ENCODE measurements at places on chromosomes 3 and 15.

GRCh38 chr3:178289544-178290160 is 246.6 kb upstream of the KCNMB2 start:
- DNase-seq = no peak

- no peak for DNase-seq
Observed at GRCh38 chr15:50909010-50909317, 481 bp downstream of the AP4E1 start.

GRCh38 chr3:136942803-136943202 is 15.0 kb upstream of the IL20RB start:
- no peak for DNase-seq

DNA sequence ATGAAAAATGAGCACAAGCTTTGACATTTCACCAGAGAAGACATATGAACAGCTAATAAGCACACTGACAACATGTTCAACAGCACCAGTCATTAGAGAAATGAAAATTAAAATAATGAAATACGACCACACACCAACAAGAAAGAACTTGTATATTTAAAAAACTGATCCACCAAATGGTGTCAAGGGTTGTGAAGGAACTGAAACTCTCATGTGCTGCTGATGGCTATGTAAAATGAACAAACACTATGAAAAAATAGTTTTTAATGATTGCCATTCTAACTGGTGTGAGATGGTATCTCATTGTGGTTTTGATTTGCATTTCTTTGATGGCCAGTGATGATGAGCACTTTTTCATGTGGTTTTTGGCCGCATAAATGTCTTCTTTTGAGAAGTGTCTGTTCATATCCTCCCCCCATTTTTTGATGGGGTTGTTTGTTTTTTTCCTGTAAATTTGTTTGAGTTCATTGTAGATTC is 193.8 kb downstream of the SCAPER start:
- no peak for DNase-seq

DNA sequence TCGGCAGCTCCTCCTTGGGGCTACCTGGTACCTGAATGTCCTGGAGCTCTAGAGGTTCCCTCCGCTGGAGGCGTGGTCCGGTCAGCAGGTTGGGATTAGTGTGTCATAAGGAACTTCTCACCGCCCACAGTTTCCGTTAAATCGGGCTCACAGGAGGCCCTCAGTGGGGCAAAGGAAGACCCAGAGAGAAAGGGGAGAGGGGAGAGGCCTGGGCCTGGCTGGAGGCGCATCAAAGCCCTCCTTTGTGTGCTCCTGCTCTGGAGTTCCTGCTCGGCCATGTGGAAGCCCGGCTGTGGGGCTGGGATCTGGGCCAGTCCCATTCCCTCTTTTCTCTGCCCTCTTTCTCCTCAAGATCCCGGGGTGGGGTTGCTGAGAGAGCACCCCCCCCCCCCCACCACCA is at the start of gene RLBP1:
TSS of gene RLBP1 (minus strand) at position 37 of the 400 bp plus-strand sequence. CDS start 2,604 bp downstream, outside the sequence.
- DNase-seq = no peak

DNA sequence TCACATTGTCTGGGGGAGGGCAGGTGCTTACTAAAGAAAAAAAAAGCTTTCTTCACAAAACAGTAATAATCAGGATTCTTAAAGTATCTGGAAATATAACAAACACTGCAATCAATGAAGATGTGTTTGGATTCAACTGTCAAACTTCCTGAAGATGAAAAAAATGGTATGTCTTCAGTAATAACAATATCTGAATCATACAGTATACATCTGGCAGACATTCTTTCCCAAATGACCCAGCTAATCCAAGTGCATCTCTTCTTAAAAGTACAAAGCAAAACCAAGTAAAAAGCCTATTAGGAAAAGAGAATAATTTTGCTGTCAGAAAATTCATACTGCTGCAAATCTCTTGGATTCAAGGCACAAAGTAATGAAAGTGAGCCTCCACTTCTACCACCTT is 145.0 kb upstream of the MCTP2 start:
- no peak for DNase-seq

- no peak for DNase-seq
Observed at GRCh38 chr15:25724899-25725298, 138.2 kb downstream of the ATP10A start.

GRCh38 chr3:32411442-32411841 is 19.8 kb downstream of the CMTM7 start:
- no peak for DNase-seq

GRCh38 chr15:45121706-45122417 is 7.7 kb downstream of the DUOXA2 start:
- no peak for DNase-seq

DNA sequence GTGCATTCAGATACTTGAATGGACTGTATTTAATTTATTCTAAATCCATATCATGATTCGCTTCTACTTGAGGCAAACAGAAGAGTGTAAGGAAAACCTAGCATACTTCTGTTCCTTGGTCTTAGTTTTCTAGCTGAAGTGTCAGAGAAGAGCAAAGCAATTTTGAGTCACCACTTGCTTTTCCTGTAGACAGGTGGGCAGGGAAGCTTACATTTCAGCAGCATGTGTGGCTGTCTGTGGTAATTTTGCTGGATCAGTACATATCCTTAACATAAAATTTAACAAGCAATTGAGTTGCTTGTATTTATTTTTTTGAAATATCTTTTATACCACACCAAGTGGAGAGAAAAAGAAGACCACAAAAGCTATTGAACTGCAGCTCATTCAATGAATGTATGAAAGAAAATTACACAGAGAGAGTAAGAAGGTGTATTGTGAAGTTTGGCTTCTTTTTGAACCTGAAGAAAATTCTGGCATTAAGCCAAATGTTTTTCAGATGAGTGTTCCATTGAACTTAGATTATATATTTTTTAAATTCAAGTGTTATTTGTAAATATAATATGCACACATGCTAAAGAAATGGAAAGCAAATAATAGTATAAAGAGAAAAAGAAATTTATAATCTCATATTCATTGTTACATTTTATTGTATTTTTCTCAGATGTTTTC is 747.6 kb downstream of the NAALADL2 start:
- no peak for DNase-seq

DNA sequence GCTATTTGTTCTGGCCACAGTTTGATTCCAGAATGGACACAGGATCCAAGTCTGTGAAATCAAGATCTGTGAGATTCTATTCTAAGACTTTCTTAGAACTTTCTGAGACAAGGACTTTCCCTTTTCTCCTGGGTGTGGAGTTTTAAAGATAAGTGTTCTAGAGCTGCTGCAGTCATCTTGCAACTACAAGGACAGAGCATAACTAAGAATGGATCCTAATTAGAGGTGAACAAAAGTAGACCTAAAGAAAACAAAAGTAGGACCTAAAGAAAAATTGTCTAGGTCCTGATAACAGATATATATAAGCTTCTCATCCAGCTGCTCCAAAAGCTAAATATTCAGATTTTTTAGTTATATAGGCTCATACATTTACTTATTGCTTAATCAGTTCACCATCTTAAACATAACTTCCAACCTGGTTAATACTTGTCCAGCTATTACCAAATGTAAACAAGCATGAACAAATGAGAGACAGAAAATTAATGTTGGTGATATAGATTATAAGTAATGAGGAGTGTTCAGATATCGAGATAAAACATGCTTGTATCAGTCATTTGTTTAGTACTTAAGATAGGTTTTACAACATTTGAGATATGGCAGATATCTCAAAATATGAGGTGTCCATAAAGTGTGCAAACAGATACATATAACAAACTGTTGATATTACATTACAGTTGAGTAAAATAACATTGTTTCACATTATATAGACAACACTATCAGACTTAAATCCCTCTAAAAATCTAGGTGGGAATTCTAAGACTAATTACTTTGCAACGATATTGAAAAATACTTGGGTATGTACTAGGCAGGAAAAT is 75.1 kb downstream of the CD200 start:
- DNase-seq = no peak

- no peak for DNase-seq
Observed at GRCh38 chr15:39748276-39748675, 34.4 kb downstream of the FSIP1 start.

DNA sequence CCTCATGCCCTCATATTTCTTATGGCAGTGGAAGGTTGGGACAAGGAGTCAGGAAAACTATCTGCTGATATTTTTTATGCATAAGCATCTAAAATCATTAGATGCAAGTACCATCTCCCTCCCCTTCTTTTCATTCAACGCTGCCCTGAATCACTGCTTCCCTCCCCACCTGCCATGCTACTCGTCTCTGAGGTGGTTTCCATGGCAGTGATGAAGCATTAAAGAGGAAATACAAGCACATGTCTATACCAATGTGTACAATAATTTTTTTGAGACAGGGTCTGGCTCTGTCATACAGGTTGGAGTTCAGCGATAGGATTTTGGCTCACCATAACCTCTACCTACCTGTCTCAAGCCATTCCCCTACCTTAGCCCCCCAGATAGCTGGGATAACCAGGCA is 67.5 kb upstream of the SETMAR start:
- no peak for DNase-seq

DNA sequence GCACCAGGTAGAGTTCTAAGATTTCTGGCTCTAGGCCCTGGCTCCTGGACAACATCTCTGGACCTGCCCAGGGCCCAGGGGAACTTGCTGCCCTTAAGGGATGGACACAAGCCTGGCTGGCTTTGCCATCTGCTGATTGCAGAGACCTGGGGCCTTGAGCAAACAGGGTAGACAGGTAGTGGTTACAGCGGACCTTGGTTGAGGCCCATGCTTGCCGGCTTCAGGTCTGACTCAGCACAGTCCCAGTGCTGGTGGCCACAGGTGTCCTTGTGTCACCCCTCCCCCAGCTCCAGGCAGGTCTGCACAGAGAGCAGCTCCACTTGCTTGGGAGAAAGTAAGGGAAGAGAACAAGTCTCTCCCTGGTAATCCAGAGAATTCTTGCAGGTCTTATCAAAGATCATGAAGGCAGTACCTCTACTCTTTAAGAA is 15.9 kb upstream of the ACTL6A start:
- no peak for DNase-seq

GRCh38 chr15:52021892-52022540 is 3.0 kb downstream of the MAPK6 start:
- DNase-seq = no peak

DNA sequence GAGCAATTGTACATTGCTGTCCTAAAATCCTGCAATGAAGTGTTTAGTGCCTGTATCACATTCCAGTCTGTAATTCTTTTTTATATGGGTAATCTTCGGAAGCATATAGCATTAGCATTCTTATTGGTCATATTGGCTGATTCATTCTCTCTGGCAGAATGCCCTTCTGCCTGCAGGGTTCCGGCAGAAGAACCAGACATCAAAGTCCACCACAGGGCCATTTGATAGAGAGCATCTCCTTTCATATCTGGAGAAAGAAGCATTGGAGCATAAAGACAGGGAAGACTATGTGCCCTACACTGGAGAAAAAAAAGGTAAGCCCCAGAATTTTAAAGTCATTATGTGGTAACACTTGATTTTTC is 39.6 kb downstream of the TMOD3 start:
- no peak for DNase-seq

- DNase-seq = no peak
Observed at GRCh38 chr3:55654123-55654760, 167.1 kb upstream of the WNT5A start.

DNA sequence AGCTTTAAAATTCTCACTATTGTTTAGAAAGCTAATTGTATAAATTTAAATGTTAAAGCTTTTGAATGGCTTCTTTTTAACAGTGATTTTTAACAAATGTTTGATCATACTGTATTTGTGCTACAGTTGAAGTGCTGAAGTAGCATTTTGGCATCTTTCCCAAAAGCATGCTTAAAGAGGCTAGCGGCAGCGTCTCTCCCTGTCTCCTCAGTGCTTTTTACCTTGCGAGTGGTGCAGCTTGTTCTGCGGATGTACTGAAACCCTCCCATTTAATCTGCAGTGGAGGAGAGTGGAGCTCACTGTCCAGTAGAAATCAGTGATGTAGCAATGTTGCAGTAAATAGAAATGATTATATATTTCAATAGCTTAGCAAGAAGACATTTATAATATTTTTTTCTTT is 43.7 kb downstream of the LRRC49 start:
- DNase-seq = no peak

DNA sequence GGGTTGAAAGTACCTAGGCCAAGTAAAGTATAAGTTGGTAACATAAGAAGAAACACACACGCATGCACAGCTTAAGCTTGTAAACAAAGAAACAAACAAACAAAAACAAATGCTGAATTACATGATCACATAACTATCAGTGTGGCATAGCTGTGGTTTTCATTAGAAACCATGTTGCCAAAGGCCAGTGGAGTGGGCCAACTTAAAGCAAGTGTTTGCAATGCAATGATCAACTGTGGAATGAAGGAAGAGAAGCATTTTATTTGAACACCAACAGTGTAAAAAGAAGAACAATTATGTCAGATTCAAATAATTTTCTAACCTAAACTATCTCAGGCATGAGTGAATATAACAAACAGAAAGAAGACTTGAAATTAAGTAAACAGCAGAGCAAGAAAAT is 199.4 kb upstream of the STRIT1 start:
- DNase-seq = no peak

DNA sequence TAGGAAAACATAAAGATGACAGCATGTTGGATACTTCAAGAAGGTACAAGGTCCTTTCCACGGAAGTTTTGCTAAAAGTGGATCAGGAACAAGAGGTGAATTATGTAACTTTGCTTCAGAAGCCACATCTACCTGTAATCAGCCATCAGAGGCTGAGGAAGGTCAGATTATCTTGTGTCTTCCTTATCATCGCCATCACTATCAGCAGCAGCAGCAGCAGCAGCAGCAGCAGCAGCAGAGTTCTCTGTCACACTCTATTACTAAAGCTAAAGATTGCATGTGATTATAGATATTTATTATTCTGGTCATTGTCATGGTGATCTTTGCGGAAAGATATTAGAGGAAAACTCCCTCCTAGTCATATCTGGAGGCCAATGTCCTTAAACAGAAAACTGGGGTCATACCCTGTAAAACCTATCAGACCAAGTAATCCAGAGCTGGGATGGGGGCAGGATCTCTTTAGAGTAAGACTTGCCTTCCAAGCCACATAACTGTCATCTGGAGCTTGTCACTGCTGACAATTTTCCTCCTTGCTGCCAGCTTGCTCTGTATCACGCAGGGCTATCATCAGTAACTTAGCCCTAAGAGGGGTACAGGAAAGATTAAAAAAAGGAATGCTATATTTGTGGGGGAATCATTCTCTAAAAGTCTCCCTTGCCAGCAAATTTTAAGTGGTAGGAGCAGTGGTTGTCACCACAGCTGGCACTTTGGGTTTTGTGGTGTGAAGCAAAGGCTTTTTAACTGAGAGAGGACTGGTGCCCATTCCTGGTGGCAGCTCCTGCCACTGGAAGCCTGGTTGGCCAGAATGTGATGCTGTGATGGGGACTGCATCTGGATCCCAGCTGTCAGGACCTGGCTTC is 130.9 kb upstream of the RASGRP1 start:
- DNase-seq = no peak

GRCh38 chr3:158875700-158876099 is 73.8 kb downstream of the MFSD1 start:
- DNase-seq = no peak

- DNase-seq = no peak
Observed at GRCh38 chr3:191882289-191882688, 421.3 kb downstream of the PYDC2 start.

- DNase-seq = no peak
Observed at GRCh38 chr3:67461667-67462142, 192.7 kb downstream of the SUCLG2 start.

GRCh38 chr3:167671878-167672427 is 18.2 kb upstream of the WDR49 start:
- DNase-seq = no peak

- DNase-seq = no peak
Observed at GRCh38 chr3:129207479-129207878, 23.8 kb upstream of the CNBP start.

GRCh38 chr3:30886888-30887287 is 7.6 kb downstream of the GADL1 start:
- DNase-seq = no peak

All from germinal center (tissue), 1 donor.